ENCODE measurements at places on chromosomes 2 and 18.

DNA sequence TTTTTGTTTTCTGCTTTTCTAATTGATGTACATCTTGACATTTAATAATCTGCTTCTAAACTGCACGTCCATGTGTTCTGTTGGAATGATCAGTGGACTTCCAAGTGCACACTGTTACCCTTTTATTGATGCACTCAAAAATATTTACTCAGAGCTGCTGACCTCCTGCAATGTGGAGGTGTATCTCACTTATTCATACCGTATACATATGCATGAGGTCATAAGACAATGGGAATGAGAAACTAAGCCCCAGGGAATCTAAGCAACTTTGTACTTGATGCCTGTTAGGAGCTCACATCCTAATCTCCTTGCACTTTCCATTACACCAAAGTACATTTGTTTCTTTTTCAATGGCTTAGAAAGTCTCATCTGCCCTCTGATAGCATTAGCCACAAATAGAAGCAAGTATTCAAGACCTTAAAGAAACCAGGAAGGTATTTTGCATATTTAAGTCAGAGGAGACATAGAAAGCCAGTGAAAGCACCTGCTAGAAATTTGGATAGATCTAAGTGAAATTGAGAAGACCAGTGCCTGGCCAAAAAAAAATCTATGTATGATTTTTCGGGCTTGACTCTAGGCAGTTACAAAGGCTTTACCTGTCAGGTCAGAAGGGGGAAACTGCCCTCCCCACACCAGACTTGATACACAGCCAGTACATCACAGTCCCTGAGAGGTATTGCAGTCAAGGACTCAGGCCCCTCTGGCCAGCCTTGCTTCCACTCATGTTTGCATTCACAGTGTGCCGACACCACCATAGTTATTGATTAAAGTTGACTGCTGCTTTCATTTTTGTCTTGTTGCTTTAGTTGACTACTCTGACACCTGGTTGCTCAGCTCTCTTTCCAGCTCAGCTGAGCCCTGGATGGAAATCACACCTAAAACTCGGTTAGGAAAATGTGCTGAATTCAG is 391.7 kb upstream of the CYRIA start:
- DNase-seq, result no peak

DNA sequence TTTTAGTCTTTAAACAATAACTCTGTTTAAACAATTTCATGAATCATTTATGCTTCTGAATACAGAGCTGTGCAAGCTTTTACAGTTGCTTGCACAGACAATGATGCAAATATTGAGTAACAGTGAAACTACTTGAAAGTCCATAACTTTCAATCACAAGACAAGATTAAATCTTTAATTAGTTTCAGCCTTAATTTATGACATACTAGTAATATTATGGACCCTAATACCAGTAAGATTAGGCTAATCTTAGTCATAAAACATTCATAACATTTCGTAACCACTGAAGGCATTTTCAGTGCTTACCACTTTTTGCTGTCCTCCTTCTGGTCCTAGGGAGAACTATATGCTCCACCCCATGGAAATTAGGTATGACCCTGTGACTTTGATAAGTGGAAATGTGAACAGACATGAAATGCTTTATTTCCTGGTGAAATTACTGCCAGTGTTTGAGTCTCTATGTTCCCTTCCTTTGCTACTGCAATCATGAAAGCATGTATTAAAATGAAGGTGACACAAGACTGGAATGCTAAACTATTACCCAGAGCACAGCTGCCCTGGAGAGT is 1.8 kb upstream of the COBLL1 start:
- DNase-seq, result no peak

- no peak for DNase-seq
Observed at GRCh38 chr2:94994914-94995552, 30.5 kb upstream of the MAL start.

DNA sequence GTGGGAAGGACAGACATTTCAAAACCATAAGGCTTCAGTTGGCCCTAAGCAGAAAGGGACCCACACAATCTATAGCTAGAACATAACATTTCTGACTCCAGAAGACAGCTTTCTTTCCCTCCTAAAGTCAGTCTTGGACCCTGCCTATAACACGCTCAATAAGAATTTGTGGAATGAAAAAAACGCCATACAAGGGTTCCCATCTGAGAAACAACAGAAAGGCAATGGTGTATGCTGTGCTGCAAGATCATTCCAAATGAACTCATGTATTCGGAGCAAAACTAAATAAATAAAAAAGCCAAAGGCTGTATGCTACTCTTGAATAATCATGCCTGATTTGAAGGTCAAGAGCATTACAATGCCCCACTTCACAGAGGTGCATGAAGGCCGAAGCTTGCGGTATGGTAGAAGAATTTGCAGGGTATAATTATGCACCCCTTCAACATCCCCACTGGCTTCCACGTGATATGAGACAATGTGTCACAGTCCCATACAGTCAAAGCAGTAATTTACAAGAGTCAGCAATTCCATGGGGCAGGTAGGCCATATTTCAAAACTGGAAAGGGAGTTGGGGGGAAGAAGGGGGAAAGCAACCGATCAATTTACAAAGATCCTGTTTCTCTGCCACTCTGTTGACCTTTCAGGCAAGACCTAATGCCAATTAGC is 61.4 kb upstream of the SLC14A2 start:
- no peak for DNase-seq

- DNase-seq, result no peak
Observed at GRCh38 chr18:63676526-63677323, 15.0 kb upstream of the SERPINB3 start.

DNA sequence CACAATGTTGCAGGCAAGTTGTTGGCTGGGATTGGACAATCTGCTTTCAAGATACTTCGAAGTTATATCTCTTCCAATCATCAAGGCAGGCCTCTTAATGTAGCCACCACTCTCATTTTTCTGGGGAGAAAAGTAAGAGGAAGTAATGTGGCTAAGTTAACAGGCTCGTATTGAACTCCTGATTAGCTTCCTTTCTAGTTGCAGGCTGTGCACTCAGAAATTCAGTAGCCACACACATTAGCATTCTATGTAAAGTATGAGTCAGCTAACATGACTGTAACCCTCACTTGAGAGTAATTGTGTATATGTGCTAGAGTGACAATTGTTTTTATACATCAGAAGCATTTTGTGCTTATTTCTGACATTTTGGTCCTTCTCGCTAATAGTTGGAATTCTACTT is 3.3 kb downstream of the TWSG1 start:
- no peak for DNase-seq

GRCh38 chr18:51193621-51194287 is 3.7 kb downstream of the MEX3C start:
- no peak for DNase-seq

DNA sequence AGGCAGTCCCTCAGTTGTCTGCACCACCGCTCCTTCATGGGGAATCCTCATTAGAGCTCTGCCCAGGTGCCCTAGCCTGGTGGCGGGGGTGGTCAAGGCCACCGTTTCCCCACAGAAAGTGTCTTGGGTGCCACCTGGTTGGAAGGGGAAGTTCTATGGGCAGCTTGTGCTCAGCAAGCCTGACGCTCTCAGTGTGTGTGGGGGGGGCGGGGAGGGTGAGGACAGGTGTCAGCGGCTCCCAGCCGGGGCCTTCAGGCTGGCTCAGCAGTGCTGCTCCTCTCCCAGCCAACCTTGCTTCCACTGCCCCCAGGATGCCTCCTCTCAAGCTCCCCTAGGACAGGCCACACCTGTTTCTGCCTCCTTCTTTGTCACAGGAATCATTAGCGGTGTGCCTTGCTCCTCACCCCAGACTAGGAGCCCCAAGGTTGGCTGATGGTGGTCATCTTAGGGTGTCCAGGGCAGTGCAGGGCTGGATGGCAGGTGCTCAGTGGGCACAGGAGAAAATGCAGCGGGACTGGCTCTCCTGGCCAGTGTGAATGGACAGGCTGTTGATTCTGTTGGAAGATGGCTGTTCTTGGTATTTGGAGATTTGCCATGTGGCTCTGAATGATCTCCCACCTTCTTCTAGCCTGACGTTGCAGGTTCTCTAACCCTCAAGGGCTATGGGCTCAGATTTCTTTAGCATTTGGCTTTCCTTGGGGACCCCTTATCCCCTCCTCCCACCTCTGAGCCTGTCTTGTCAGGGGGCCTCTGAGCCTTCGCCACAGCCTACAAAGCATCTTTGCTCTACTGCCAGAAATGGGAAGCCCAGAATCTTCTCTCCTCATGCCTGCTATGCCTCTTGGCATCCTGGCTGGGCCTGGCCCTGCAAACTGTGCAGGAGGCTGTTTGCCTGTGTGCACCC is 185.8 kb upstream of the HS6ST1 start:
- DNase-seq, result no peak

DNA sequence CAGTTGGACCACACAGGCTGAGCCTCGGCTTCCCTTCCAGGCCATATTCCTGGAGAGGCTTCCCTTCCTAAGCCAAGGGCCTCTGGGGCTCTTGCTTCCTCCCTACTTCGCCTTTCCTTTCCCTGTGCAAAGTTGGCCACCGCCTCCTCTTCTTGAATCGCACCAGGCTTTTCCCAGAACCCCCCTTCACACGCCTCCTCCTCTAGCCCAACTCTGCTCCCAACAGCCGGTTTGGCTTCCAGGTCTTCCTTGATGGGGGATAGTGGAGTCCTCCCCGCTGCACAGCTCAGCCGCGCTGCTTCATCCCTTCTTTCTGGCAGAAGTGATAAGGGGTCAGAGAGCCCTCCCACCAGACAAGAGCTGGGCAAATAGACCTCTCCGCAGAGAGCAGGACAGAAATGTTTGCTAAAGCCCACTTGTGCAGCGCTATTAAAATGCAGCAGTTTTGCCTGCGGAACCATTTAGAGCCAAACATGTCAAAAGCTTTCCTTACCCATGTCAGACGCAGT is 56.4 kb downstream of the SNORC start:
- no peak for DNase-seq

DNA sequence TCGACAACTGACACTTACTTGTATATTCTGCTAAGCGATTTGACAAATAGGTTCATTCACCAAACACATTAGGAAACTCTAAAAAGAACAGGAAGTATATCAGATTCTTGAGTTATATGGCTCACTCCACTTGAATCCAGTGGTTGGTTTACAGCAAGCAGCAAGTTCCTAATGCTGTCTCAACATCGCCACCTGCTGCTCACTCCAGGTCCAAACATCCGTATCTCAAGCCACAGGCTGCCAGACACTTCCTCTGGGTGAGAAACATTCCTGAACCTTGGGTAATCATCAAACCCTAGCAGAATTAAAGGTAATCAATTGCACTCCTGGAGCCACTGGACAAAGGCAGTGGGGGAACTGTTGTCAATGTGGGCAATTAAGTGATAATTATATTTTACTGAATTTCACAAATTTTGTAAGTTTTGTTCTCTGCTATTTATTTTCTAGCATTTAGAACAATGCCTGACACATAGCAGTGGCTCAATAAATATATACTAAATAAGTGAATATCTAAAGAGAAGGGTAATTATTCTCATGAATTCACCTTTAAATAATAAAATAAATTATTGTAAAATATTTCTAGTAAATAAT is 107.1 kb upstream of the TTN start:
- no peak for DNase-seq

DNA sequence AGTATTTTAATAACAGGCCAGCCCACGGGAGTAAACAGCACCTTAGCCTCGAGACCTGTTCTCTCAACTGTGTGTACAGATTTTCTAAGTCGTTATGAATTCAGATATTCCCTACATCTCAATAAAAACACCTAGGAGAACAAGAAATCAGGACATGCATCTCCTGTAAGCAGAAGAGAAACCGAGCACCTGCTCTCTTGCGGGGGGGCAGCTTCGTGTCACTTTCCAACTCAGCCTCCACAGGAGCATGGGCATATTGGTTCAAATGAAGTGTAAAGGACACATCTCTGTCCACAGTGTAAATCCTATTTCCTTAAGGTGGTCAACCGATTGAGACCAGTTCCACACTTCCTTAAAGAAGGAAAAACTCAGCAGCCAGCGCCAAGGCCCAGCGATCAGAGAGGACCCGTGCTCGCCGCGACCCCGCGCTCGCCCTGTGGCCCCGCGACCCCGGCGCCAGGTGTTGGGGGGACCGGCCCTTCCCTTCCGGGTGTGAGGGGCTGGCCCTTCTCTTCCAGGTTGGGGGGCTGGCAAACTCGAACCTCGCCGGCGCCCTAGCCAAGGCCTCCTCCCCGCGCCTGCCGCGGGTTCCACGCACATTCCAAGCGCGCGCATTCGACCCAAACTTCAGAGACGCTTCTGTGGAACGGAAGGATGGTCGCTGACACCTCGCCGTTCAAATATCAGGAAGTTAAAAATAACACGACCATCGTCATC is 652 bp downstream of the SH3YL1 start:
- no peak for DNase-seq
